CD4-positive, alpha-beta T cell treated with Interleukin-1 beta for 1 hour (primary cell): ENCODE measurements at places on chromosomes 5 and 9.

- DNase-seq = no peak
These were observed 37.8 kb upstream of the C5orf63 start for GRCh38 chr5:127111112-127111511.

- no peak for DNase-seq
These were observed 1.2 kb downstream of the TTC33 start for GRCh38 chr5:40754381-40755092.

DNA sequence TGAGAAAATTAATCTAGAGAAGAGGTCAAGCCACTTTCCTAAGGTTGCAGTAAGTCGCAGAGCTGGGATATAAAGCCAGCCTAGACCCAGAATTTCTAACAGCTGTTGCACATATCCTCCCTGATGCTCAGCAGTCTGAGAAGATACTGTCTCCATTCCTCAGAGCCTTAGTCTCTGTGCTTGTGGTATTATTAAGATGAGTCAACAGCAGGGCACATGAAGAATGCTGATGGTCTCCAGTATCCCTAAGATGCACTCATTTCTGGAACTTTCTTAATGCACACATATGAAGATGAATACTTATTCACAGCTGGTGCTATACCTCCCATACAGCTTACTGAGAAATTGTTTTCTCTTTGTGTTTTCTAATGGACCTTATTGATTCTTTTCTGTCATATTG is 32.5 kb downstream of the SGCD start:
- DNase-seq = no peak

DNA sequence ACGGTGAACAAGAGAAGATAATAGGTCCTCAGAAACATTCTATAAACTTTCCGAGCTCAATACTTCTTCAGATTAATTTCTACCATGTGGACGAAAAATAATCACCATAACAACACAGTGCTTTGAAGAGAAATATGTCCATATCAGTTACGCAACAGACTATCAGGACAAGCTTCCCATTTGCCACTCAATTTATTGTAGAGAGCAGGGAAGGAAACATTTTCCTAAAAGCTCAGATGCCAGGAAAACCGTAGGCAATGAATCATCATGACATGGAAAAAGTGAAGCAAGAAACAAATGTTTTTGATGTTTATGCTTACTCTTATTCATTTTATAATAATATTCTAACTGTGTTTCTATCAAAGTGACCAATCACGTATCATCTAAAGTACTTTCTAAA is 87.6 kb downstream of the S1PR3 start:
- no peak for DNase-seq

- DNase-seq = no peak
These were observed 141.4 kb downstream of the PRR16 start for GRCh38 chr5:120605325-120606079.

DNA sequence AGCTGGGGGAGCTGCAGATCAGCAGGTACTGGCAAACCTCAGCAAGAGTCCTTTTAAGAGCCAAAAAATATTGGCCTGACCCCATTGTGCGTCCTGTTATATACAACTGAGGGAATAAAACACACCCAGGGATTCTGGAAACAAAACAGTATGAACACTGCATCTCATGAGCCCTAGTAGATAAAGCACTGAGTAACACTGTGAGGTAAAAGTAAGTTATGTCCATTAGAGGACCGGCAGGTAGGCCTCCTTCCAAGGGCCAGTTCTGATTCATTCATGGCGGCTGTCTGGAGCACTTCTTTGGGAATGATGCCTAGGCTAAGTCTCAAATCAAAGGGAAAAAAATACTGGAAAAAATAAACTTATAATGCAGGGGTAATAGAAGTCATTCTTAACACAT is 64.9 kb downstream of the PDE4D start:
- DNase-seq = no peak

DNA sequence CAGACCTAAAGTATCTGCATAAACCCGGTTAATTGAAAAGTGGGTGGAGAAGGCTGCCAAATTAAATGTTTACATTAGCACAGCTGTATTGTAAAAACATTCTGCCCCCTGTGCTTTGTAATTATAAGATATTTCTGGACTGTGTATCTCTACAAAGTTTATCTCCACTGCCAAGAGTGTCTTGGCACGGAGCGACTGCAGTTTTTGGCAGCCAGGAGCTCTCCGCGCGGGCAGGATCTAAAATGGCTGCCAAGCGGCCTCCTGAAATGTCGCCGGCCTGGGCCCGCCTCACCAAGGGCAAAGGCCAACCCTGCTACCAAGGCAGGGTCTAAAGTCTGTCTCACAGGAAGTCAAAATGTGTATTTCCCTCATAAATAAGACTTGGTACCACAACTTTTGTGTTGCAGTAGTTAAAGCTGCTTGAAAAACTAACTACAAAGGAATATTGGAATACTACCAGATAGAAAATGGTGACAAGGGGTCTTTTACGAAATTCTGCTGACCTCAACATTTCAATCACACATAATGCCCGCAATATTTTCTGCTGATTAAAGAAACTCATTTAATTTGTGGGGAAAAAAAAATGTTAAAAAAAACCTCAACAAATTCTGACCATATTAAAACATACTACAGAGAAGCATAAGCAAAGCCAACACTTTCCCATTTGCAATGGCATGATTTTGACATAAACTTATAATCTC is 110.4 kb downstream of the NFIB start:
- no peak for DNase-seq

DNA sequence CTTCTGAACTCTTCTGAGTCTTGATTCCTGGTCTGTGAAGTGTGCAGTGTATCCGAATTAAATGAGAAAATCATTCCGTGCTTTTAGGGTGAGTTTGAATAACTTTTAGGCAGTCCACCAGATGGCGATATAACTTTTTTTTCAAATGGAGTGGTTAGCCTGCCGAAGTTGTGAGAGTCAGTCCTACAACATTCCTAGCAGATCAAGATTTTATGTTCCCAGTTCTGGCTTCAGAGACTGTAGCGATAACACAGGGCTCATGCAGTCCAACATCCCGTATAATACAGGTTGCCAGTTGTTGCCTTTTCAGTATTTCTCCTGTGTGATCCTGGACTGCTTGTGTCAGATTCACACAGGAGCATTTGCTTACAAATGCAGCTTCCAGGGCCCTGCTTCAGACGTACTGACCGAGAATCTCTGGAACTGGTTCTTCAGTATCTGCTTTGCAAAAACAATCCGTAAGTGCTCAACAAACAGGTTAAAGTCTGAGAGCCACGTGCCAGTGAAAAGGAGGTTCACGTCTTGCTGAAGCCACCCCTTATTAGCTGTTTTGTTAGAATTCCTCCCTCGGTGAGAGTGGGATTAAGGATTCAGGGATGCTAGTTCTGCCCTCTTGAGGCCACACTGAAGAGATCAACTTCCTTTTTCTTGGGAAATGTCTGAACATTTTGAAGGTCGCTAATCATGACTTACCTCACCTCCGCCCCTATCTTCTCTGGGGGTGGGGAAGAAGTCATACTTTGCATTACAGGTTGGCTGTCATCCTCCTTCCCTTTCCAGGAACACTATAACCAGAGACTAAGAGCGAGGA is 22.8 kb downstream of the SMIM3 start:
- DNase-seq = no peak

DNA sequence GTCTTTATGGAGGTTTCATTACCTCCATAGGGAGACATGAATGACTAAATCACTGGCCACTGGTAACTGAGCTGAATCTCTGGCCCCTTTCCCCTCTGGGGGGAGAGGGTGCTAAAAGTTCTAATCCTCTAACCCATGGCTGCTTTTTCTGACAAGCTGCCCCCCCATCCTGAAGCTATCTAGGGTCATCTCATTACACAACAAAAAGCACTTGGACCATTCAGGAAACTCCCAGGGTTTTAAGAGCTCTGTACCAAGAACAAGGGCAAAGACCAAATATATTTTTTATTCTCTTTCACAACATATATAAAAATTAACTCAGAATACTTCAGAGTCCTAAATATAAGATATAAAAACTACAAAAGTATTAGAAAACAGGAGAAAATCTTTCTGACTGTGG is 14.3 kb downstream of the AUH start:
- no peak for DNase-seq

GRCh38 chr5:143558048-143558447 is 154.6 kb upstream of the NR3C1 start:
- DNase-seq = no peak

DNA sequence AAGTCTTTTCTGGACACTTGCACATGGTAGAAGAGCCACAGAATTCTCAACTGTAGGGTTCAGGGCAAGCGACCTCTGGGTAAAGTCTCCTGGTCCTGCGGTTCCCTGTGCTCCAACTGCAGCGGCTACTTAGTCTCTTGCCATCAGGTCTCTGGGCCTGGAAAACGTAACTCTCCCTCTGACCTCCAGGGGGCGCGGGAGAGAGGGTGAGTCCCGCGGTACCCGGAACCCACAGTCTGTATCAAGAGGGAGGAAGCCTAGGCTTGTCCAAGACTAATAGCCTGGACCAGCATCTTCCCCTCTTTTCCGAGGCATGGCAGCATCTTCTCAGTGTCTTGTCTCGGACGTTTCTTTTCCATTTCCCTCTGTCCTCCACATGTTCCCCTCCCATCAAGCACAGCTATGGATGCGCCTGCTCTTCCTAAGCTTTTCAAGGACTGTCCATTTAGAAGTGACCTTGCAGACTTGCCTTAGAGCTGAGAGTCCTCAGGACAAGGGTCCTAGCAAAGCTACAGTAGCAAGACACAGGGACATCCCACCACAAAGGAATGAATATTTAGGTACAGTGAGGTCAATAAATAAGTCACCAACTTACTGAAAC is 59.3 kb downstream of the FSTL4 start:
- peak; percentile 41 for DNase-seq

GRCh38 chr5:15420201-15420600 is 79.8 kb upstream of the FBXL7 start:
- no peak for DNase-seq

GRCh38 chr9:127218818-127219217 is 45.8 kb upstream of the GARNL3 start:
- DNase-seq = no peak
